Stimulated activated CD4-positive, alpha-beta T cell treated with anti-CD3 and anti-CD28 coated beads, Interleukin-15, amount 100 ng/mL, for 1 hour (primary cell): ENCODE measurements at places on chromosomes 12 and 14.

DNA sequence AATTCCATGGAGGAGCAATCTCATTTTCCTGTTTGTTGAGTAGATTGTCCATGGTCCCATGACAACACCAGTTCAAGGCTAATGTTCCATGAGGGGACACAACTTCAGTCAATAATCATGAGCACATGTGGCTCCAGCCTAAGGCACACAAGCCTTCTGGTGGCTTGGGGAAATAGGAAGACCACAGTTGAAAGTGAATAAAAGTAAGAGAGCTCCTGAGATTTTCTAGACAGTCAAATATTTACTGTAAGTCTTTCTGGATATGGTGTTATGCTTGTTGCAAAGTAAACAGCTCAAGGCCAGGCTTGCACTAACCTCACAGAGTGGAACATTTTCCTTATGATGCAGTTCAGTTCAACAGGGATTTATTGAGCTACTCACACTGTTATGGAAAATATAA, 206.9 kb upstream of the SLC38A2 start:
- no peak for DNase-seq

- DNase-seq: no peak
Observed at GRCh38 chr14:70121521-70121920, 67.2 kb downstream of the SLC8A3 start.

GRCh38 chr14:51260225-51260624, 20.2 kb downstream of the TMX1 start:
- no peak for DNase-seq

DNA sequence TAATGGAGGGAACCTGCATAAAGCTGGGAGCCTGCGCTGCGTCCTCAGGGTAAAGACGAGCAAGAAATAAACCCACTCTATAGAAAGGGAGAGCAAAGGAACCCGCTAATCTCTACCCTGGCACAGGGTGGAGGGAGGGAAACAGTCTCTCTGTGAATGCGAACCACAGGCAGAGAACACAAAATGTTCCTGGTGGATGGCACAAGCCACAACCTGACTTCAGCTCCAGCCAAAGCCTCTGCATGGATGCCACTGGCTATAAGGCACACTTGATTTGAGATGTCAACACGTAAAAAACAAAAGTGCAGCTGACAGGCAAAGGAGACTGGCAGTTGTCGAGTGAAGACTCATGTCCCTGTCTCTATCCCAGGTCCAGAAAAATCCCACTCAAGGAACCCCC, 32.4 kb downstream of the CHGA start:
- no peak for DNase-seq

- no peak for DNase-seq
Observed at GRCh38 chr12:65414526-65414925, 136.0 kb downstream of the MSRB3 start.

DNA sequence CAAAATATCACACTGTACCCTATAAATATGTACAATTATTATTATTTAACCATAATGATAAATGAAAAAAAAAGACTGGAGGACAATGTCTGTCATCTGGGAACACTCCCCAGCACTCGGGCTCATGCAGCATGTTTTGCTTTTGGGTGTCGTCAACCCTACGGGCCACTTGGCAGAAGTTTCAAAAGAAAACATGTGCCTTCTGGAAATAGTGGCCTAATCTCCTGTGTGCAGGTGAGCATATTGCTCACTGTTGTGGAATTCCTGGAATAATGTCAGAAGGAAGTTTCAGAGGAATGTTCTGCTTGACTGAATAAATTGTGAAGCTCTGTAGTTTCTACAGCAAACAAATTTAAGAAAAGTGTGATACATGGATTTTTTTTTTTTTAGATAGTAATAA, 298.3 kb downstream of the SSPN start:
- DNase-seq: no peak

GRCh38 chr12:76563061-76563460, 3.5 kb upstream of the OSBPL8 start:
- DNase-seq: no peak

GRCh38 chr12:118052324-118053070, 8.5 kb downstream of the WSB2 start:
- DNase-seq: no peak

- DNase-seq: no peak
Observed at GRCh38 chr14:93375673-93376156, 28.7 kb downstream of the COX8C start.

DNA sequence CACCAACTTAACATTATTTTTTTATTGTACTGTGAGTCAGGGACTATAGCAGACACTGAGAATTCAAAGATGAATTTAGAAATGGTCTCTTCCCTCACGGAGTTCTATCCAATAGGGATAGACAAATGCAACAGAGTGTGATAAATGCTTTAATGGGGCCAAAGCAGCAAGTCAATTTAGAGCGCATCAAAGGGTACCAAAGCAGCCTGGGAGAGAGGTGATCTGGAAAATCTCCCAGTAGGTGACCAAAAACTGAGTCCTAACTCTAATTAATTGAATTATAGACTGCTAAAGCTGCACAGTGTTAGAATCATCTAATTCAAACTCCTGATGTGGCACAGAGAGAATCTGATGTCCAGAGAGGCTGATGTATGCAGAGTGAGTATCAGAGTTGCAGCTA, 2.6 kb downstream of the LIN7A start:
- no peak for DNase-seq

- DNase-seq: no peak
Observed at GRCh38 chr12:77060883-77061240, 4.5 kb downstream of the E2F7 start.

DNA sequence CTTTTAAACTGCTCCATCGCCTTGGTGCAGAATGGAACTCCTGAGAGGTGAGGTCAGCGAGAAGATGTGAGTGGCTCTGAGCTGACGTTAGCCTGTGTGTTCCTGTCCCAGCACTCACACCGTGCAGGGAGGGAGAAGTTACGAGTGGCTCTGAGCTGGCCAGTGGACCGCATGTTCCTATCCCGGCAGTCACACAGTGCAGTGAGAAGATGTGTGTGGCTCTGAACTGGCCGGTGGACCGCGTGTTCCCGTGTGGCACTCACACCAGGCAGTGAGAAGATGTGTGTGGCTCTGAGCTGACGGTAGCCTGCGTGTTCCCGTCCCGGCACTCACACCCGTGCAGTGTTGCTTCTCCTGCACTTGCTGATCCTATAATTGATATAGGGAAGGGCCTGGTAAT, 59.9 kb downstream of the VCPKMT start:
- no peak for DNase-seq
